ENCODE measurements at places on chromosomes 12 and 14. TPM values are rescaled to one million over a fixed set of nuclear protein-coding genes. Genes with fewer than 3 reads are reported as not detected.

Gene OR4E2
- total RNA-seq: not detected

Gene DIO2
- total RNA-seq: 0.38 TPM

Gene A2ML1
- total RNA-seq: not detected

Gene LRP1
- 89.0 TPM for total RNA-seq

GRCh38 chr12:9694241-9694640, 24.7 kb downstream of the CLEC2D start:
- DNase-seq: no peak

DNA sequence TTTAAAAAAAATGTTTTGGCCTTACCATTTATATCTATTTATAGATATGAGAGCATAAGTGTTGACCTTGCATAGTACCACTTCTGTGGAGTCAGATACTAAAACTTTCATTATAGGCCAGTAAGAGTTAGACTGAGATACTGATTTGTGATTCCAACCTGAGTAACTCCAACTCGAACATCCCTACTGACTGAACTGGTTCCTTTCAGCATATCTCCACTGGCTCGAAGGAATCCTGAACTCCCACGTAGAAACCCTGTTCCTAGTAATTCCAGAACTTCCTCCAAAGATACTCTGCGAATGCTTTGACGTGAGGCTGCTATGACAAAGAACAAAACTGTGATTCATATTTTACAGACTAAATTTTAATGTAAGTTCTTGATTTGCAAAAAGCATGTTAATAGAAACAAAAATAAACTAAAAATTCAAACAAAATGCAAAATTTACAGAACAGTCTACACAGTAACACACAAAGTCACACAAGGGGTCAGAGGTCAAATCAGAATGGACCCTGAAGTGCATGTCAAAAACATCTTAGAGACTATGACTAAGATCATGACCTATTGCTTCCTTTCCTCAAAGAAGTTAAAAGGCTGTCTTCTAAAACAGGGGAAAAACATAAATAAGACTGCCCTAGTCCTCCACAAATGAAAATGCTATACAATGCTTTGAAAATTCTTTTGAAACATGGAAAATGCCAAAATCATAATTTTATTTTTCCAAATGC, 31.5 kb downstream of the HEATR5A start:
- no peak for DNase-seq

GRCh38 chr12:78086553-78087362, 256.1 kb downstream of the NAV3 start:
- peak; percentile 33 for DNase-seq

- no peak for DNase-seq
Measured at GRCh38 chr12:122079033-122079531, 526 bp downstream of the MLXIP start.

- DNase-seq: peak; percentile 14
Measured at GRCh38 chr14:37546621-37547447, 48.2 kb downstream of the FOXA1 start.

DNA sequence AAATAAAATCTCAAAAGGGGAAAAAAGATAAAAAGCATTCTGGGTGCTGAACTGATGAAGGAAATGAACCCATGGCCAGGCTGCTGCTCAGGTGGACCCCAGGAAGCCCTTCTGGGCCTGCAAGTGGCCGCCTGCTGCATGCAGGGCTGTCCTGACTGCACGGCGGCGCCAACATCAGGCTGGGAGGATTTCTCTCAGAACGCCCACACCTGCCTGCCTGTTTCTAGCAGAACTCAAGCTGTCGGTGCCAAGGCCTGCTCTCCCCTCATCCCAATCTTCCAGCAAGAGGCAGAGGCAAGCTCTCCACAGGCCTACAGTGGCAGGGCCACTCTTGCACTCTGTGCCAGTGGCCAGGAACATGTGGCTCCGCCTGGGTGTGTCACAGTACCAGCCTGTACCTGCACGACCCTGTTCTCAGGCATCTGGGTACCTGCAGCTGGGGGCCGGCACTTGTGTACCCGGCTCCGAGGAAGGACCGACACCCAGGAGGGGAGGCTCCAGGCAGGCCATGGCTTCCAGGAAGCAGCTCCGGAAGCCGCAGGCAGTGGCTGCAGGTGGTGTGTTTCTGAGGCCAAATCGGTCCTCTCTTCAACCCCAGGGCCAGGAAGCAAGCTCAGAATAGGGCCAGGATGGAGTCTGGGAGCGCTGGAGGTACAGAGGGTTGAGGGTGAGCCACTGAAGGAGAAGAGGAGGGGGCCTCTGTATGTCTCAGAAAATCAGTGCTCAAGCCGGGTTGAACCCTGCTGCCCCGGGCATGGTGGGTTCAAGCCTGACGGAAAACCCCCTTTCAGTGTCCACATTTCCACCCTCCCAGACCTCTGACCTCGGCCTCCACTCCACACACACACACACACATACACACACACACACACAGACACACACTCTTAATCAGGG, 2.5 kb upstream of the INF2 start:
- no peak for DNase-seq

DNA sequence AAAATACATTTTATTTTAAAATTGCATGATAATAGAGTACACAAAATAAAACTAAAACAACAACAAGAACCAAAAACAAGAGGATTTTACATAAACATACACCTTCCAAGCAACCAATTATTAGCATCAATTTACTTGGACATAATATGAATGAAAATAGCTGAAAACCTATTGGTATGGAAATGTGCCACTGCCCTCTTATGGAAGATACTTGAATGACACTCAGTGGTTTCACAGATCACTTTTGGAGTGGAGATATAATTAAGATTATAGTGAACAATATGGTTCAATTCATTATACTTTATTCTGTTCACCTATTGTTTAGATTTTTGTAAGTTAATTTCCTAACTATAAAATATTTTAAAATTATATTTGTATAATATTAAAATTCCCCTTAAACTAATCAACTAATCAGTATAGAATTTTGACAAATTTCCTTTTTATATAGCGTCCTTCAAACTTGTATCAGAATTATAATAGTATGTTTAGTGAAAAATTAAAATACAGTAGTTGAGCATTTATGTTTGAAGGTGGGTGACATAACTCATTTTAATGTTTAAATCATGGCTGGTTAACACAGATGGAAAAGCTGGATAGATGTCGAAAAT, 70.1 kb downstream of the SLC6A15 start:
- peak; percentile 45 for DNase-seq

DNA sequence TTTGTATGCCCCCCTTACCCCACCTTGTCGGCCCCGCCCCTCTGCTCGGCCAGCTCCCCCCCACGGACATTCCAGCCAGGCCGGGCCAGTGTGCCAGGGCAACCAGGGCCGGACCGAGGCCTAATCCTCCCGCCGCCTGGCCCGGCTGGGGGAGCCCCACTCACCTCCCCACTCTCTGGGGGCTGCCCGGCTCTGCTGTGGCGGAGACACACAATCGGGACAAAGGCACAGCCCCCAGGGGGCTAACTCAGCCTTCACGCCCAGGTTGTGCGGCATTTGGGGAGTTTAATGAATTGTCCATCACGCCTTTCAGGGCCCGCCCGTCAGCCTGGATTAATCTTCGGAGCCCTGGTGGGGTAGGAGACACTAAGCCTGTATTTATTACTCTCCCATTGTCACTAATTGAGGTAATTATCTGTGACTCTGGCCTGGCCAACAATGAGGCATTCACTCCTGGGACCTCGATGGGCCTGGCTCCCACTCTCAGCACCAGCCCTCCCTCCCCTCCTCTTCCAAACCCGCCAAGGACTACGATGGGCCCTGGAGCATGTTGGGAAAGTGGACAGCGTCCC, 8.7 kb downstream of the WNT1 start:
- DNase-seq: no peak

- DNase-seq: no peak
Measured at GRCh38 chr14:105466531-105467248, 7.9 kb upstream of the CRIP2 start.

GRCh38 chr14:100522616-100523099, 64.6 kb downstream of the BEGAIN start:
- DNase-seq: no peak

GRCh38 chr14:71142375-71143038, 235.2 kb downstream of the PCNX1 start:
- peak; percentile 83 for DNase-seq

GRCh38 chr12:130988261-130988660, 34.6 kb downstream of the ADGRD1 start:
- no peak for DNase-seq
